ENCODE measurements at places on chromosomes 7 and 10. TPM values are rescaled to one million over a fixed set of nuclear protein-coding genes. Genes with fewer than 3 reads are reported as not detected.

The AVPI1 gene
- 39.0 TPM for total RNA-seq

DNA sequence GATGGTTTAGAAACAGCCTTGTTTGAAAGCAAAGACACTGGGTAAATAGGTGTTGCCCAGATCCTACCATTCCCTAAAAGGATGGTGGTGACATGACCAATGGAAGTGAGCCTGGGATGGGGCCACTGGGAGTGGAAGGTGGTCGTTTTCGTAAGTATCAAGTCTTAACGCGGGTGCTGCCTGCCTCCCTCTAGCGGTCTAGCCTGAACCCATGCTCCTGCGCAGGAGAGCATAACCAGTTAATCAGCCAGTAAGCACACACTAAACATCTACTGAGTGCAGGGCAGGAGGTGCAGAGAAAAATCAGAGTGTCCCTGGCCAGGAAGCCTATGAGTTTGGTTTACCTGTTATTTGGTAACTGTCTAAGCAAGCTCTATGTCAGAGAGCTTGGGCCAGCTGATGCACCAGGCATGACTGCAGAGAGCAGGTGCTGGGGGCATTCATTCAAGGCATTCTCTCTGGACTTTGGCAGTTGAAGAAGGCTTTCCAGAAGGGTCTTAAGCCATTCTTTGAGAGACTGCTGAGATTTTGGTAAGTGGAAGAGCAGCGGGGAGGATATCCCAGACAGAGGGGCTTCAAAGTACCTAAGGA is 930 bp downstream of the GARIN1A start:
- DNase-seq, result no peak
- no peaks in the 10 kb centered on the region for H3K27me3 ChIP-seq
- H3K4me3 ChIP-seq, result no peak overlapping the region

The CH25H gene
- total RNA-seq, result 6.0 TPM

DNA sequence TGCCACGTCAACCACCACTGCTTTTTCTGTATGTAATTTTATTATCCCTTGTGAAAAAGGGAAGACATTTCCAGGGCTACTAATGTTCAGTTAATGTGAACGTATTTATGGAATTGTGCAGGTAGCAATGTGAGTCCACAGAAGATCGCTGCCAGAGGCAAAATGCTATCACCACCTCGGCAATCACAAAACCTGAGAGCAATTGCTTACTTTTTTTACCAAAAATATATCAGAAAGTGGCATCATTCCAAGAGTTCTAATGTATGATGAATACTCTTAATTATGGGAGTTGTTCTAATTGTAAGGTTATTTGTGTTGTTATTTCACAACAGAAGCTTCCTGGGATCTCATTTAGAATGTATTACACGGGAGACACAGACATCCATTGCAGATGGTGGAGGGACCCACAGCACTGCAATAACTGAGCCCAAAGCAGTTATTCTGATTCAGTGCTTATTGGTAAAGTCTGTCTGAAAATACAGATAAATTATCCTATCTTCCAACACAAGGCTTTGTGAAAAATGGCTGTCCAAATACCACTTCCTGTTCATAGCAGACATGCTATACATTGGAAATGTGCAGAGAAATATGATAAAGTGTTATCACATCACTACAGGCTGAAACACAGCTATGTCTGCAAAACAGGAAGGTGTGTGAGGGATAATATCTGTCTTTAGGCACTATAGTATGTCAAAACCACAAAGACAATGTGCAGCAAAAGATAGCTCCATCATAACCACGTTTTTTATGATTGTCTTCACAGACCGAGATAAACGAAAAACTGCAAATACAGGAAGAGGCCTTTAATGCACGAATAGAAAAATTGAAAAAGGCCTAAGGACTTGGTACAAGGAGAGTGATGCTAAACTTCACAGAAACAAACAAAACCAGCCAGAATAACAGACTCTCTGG is 102.7 kb downstream of the CABCOCO1 start:
- no peaks in the 10 kb centered on the region for H3K4me1 ChIP-seq
- H3K36me3 ChIP-seq, result no peaks in the 10 kb centered on the region
- H3K4me3 ChIP-seq, result no peak overlapping the region
- no peak overlapping the region for H3K27ac ChIP-seq

GRCh38 chr10:27624941-27625340 is 120.7 kb downstream of the MKX start:
- H3K27ac ChIP-seq, result no peak overlapping the region
- no peaks in the 10 kb centered on the region for H3K4me1 ChIP-seq
- no peaks in the 10 kb centered on the region for H3K36me3 ChIP-seq
- no peak overlapping the region for H3K4me3 ChIP-seq
- no peak for DNase-seq

- no peaks in the 10 kb centered on the region for H3K27me3 ChIP-seq
- no peak for DNase-seq
- H3K27ac ChIP-seq, result no peak overlapping the region
- H3K36me3 ChIP-seq, result no peaks in the 10 kb centered on the region
- H3K4me3 ChIP-seq, result no peak overlapping the region
- no peaks in the 10 kb centered on the region for H3K4me1 ChIP-seq
Measured at GRCh38 chr7:90472805-90473540, 3.5 kb downstream of the PTTG1IP2 start.

The SLK gene
- 94.4 TPM for total RNA-seq

The RBM20 gene
- total RNA-seq, result 3.1 TPM

The TLX1 gene
- total RNA-seq, result not detected

The ITIH2 gene
- total RNA-seq, result 2.0 TPM

DNA sequence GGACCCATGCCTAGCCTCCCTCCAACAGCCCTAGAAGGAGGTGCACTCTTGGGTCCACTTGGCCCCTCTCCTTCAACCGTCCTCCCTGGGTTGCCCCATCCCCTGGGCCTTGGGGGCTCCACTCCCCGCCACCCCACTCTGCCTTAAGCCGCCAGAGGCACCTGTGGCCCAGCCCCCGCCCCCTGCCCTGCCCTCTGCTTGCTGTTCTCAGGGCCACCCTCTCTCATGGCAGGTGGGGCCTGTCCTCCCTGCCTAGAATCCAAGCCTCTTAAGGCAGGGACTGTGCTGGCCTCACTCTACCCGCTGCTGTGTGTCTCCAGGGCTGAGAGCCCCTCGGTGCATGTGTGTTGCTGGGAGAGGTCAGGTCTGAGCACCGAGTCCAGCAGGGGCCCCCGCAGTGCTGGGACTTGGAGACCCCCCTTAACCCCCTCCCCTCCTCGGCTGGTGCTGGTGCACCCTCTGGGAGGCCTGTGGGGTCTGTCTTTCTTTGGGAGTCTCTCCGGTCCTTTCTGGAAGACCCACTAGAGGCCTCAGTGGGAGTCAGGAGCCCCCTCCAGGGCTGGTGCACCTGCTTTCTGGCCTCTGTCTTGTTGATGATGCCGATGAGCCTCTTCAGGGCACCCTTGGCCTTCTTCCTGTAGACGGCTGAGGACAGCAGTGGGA is 43.8 kb downstream of the CFAP46 start:
- no peak for DNase-seq
- no peaks in the 10 kb centered on the region for H3K36me3 ChIP-seq
- no peak overlapping the region for H3K27ac ChIP-seq
- H3K4me1 ChIP-seq, result no peaks in the 10 kb centered on the region
- H3K27me3 ChIP-seq, result peaks cover 5% of the 10 kb centered on the region

DNA sequence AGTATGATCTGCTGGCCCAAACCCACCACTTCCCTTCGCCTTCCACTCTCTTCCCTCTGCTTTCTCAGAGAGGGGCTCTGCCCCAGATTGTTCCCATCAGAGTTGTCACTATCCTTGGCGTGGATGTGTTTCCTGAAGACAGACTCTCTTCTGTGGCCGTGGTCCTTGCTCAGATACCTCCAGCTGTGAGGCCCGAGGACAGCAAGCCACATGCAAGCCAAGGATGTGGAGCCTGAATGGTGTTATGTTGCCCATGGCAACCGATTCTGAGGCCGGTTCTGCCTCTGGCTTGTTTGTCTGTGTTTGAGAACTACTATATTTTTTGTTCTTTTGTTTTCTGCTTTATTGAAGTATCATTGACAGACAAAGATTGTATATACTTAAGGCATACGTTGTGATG is 247.4 kb upstream of the PODXL start:
- H3K27ac ChIP-seq, result no peak overlapping the region
- no peaks in the 10 kb centered on the region for H3K27me3 ChIP-seq
- H3K4me3 ChIP-seq, result no peak overlapping the region
- no peak for DNase-seq
- no peaks in the 10 kb centered on the region for H3K4me1 ChIP-seq
- no peaks in the 10 kb centered on the region for H3K36me3 ChIP-seq

DNA sequence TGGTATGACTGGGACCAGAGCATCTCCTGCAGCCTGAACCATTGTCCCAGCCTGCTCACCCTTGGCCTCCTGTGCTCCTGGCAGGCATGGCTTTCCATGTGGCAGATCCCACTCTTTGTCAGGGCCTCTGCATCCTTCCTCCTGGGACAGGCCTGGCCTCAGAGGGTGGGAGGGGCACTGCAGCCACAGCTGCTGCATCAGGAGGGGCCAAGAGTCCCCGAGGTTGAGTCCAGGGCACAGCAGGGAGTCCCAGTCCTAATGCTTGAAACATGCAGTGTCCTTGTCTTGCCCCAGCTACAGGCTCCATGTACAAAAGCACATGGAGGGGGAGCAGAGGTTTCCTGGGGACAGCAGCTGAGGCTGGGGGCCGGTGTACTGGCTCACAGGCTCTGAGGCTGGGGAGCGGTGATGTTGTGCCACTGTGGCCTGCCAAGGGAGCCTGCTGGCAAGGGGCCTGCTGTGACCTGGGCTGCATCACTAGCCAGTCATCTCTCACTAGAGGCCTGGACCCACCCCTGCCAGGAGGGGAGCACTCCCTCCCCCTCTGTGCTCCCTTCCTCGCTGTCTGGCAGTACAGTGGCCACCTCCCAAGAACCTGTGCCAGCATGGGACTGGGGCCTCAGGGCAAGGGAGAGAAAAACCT is 144.8 kb downstream of the ZNF248 start:
- no peak overlapping the region for H3K27ac ChIP-seq
- H3K4me3 ChIP-seq, result no peak overlapping the region
- H3K27me3 ChIP-seq, result no peaks in the 10 kb centered on the region
- H3K4me1 ChIP-seq, result no peaks in the 10 kb centered on the region
- H3K36me3 ChIP-seq, result no peaks in the 10 kb centered on the region
- DNase-seq, result no peak

DNA sequence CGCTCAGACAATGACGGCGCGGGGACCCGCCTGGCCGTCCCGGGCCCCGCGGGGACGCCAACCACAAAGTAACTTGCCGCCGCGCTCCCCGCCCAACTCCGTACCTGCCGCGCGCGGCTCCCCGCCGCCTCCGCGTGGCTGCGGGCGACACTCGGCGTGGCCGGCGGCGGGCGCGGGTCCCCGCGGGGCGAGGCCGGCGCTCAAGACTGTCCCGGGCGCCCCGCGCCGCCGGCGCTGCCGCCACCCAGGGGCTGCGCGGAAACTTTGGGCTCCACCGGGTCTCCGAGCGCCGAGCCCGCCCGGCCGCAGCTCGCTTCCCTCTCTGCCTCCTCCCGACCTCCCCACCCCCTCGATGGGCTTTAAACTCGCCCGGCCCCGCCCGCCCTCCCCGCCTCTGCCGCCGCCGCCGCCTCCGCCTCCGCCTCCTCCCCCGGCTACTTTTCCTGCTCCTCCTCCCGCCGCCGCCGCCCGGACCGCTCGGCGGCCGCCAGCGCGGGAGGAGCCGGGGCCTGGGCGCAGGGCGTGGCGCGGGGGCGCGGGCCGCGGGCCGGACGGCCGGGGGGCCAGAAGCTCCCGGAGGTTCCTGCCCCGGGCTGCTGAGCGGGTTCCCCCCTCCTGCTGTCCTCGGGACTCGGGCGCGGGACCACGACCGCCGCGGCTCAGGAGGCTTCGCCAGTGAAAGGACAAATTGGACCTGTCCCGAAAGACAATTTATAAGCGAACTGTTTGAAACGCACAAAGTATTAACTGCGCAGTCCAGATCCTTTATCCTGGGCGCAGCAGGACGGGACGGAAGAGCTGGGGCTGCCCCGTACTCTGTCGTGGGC is 10.6 kb upstream of the GRB10 start:
- no peaks in the 10 kb centered on the region for H3K36me3 ChIP-seq
- no peaks in the 10 kb centered on the region for H3K27me3 ChIP-seq
- peak overlapping the region; percentile 93 for H3K27ac ChIP-seq
- peaks cover 8% of the 10 kb centered on the region for H3K4me1 ChIP-seq
- DNase-seq, result peak; percentile 71

DNA sequence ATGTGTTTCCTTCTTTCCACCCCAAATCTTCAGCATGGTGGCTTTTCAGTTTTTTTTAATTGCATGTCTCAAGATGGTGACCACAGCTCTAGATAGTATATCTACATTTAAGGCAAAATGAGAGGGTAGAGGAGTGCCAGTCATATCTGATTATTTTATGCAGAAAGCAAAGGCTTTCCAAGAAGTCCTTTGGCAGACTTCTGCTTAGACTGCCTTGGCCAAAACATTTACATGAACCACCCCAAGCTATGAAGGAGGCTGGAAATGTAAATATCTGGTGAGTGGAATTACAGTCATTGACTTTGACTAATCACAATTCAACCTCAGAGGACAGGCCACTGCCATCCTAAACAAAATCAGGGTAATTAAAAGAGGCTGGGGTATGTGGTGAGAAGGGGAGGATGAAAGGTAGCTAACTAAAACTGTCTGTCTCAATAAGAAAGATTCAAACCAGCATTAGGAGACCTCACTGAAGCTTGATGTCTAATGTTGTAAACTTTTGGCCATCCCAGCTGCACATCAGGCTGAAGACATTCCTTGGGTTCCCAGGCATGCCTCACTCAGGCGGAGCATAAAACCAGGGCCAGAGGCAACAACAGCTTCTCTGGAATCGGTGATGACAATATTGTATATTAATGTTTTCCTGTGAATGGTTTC is 53.4 kb downstream of the PPP1R3C start:
- H3K27ac ChIP-seq, result peak overlapping the region; percentile 29
- no peaks in the 10 kb centered on the region for H3K36me3 ChIP-seq
- H3K4me3 ChIP-seq, result no peak overlapping the region
- no peaks in the 10 kb centered on the region for H3K27me3 ChIP-seq
- H3K4me1 ChIP-seq, result no peaks in the 10 kb centered on the region
- no peak for DNase-seq

DNA sequence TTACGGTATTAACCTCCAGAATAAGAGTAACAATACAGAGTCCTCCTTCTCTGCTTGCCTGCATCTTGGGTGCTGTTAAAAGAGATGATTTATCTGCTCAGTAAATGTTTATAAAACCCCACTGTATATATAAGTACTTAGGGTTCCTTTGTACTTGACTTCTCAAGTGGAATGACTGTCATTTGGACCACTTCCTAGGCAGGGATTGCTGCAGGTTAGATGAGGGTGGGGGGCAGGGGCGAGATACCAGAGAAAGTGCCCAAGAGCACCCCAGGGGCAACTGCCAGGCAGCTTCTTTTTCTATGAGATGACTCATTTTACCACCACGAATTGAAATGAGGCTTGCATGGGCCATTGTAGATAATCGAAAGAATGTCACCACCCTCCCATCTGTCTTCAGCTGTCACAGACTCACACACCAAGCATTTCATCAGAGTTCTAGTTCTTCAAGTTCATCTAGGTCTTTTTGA is 421.9 kb upstream of the GALNT17 start:
- H3K27me3 ChIP-seq, result no peaks in the 10 kb centered on the region
- DNase-seq, result no peak
- H3K4me1 ChIP-seq, result no peaks in the 10 kb centered on the region

DNA sequence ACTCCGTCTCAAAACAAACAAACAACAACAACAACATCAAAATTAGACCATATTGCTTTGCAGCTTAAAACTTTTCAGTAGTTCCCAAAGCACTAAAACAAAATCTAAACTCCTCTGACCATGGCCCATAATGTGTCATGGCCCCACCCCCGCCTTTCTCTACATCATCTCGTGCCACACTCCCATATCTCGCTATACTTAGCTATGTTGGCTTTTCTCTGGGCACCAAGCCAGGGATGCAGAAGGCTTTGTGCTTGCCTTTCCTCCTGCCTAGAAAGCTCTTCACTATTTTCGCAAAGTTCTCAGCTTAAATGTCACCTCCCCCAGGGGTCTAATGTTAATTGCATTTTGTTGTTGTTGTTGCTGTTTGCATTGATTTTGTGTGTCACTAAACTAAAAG is 15.1 kb upstream of the SLC16A12 start:
- H3K27ac ChIP-seq, result no peak overlapping the region
- no peaks in the 10 kb centered on the region for H3K27me3 ChIP-seq
- DNase-seq, result no peak
- no peaks in the 10 kb centered on the region for H3K36me3 ChIP-seq

The PITX3 gene
- not detected for total RNA-seq

Measured in breast epithelium (tissue), 4 donors.